Activated gamma-delta T cell treated with Interleukin-2 at 50 U/mL for 16 hours (primary cell): ENCODE measurements at places on chromosomes 12 and 14.

GRCh38 chr12:11500188-11500860 is 105.0 kb upstream of the PRB2 start:
- DNase-seq, result peak; percentile 75

DNA sequence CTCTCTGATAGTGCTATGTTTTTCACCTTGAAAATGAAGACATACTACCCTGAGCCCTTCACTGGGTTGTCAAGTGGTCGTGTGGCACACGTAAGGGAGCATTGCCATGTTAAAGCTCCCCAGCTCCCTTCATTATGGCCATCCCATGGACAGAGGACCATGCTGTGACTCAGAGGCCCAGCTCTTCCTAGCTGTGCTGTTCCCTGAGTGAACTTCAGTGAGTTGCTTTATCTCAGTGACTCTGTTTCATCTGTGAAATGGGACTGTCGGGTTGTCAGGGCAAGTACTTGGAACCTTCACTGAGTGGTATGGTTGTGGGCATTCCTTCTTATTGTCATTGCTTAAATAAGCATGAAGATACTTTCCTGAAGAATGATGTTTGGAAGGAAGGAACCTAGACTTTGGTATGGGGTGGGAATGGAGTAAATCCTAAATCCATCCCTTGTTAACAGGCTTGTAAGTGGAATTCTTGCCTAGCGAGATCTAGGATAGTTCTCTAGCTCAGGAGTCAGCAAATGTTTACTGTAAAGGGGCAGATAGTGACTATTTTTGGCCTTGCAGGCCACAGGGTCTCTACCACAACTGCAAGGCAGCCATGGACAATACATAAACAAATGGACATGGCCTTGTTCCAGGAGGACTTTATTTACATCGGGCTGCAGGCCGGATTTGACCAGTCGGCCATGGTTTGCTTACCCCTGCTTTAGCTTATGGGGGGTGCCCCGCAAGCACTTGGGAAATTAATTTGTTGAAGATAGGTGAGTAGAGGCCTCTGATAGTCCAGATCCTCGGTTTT is 283.5 kb downstream of the ZFP36L1 start:
- no peak for DNase-seq

- no peak for DNase-seq
Measured at GRCh38 chr14:65361920-65362319, 50.6 kb upstream of the FUT8 start.

- DNase-seq, result no peak
Measured at GRCh38 chr12:5227708-5228373, 184.2 kb downstream of the KCNA5 start.

DNA sequence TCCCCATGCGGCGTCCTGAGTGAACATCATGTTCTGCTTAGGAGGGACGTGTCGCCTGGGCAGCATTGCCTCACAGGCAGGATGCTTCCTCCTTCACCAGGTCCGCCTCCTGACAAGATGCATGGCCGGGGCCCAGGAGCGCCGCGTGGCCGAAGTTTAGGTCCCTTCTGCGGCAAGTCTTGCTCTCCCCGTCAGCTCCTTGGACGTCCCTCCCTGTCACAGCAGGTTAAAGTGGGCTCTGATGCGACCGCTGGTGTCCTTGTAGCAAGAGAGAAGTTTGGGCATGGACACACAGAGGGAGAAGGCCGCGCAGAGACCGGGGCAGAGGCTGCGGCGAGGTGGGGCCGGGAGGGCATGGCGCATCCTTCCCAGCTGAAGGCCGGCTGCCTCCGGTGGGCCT is 9.4 kb upstream of the GALNT9 start:
- DNase-seq, result no peak

DNA sequence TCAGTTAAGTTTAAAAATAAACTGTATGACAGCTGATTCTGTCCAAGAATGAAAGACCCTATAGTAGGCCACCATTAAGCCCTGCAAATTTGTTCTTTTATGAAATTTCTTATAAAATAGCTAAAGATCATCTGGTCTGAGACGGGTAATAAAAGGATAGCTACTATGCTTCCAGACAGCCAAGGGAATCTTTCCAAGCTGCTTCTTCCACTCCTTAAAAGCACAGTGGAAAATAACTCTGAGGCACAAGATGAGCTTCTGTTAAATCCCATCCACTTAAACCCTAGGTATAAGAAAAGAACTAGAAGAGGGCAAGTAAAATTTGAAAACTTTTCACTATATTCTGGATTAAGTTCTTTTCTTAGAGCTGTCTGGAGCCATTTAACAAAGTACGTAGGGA is 194.3 kb downstream of the CAPZA3 start:
- DNase-seq, result no peak

DNA sequence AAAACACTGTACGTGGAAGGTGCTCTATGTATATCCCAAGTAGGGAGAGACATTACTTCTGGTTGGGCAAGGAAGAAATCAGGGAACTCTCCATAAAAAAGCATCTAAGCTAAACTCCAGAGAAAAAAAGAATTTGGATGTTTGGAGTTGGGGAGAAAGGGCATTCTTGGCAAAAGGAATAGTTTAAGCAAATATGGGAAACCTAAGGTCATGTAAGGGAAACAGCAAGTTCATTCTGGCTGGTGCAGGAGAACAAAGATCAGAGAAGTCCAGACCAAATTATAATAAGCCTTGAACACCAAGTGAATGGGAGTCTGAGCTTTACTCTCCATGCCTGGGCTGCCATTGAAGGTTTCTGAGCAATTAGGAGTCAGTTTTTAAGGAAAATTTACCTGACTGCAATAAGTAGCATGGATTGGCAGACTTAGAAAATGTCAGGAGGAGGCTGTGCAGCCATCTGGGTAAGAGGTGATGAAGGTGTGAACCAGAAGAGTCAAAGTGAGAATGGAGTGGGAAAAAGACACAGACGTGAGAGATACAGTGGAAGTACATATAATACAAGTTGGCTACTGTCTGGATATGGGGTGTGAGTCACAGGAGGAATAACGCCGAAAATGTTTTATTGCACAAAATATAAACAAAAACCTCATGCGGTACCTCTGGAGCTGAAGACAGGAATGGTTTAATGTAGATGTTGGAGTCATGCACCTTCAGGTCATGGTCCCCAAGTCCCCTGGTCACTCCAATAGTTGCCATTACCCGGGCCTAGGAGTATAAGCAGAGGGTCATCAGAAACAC is 222.6 kb downstream of the MON2 start:
- DNase-seq, result no peak

DNA sequence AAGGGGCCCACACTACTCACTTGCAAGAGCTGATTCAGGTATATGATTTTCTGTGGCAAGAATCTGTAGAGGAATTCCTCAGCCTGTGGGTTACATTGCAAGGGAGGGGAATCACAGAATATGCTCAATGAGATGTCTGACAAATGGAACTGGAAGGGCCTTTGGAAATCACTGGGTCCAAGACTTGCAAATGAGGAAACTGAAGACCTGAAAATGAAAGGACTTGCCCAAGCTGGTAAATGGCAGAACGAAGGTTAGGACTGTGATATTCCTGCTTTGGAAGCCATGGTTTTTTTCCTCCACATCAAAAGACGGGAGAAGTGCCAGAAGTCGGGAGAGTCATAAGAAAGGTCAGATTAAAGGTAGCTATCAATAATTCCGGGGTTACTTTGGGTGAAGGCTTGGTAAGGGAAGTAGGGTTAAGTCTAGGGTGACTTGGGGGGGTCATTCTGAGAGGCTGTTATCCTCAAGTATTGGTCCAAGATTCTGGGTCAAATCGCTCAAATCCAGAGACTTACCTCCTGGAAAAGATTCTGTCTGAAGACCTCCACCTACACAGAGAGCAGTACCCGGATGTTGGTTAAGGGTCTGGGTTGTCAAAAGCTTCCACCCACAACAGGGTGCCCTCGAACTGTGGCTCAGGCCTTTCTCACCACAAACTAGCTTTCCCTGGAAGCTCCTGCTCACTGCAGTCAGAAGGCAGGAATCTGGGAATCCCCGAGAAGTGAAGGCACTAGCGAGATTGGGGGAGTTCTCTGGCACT is 539 bp downstream of the PSME2 start:
- DNase-seq, result no peak

- DNase-seq, result no peak
Measured at GRCh38 chr12:91555436-91556415, 373.1 kb upstream of the DCN start.

DNA sequence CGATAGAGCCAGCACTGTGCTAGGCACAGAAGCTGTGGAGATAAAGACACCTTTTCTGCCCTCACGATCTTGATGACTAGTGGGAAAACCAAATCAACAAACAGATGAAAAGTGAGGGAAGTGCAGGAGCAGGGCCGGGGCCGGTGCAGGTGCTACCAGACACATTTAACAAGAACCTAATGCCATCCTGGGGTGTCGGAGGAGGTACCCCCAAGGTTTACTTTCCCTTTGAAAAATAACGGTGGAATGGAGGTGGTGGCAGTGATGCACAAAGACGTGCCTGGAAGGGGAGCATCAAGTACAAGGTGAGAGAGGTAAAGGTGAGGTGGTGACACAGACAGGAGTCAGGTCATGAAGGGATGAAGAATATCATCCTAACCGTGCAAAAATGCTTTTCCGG is 22.1 kb downstream of the SLC6A13 start:
- no peak for DNase-seq

GRCh38 chr12:51075390-51075789 is 8.0 kb downstream of the CSRNP2 start:
- DNase-seq, result no peak

DNA sequence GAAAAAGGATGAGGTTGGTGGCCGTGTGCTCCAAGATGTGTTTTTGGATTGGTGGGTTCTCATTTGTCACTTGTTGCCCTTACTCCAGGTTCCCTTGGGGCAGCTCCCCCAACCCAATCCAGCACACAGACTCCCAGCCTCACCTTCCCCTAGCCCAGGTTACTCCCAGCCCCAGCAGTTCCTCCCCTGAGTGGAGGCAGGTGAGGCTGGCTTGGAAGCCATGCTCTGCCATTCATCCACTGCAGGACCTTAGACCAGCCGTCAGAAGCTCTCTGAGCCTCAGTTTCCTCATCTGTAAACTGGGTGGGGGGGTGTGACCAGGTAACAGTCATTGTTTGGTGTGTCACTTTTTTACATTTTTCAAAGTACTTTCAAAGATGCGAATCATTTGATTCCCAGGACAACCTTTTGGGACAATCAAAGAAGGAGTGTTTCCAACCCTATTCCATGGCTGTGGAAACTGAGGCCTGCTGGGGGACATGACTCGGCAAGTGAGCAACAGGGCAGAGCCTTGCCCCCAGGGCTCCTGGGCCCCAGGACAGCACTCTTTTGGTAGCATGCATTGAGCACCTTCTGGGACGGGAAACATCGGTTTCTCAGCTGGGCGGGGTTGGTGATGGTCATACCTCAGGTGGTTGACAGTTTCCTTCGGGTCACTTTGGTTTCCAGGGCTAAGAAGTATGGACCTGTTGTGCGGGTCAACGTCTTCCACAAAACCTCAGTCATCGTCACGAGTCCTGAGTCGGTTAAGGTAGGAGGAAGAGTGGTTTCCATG is 7.2 kb downstream of the CYP46A1 start:
- DNase-seq, result no peak

GRCh38 chr14:87409393-87409792 is 583.6 kb downstream of the GALC start:
- DNase-seq, result no peak

- DNase-seq, result no peak
Measured at GRCh38 chr12:69978020-69978419, 153.0 kb downstream of the MYRFL start.

GRCh38 chr12:12427568-12427967 is 70.7 kb downstream of the BORCS5 start:
- no peak for DNase-seq

DNA sequence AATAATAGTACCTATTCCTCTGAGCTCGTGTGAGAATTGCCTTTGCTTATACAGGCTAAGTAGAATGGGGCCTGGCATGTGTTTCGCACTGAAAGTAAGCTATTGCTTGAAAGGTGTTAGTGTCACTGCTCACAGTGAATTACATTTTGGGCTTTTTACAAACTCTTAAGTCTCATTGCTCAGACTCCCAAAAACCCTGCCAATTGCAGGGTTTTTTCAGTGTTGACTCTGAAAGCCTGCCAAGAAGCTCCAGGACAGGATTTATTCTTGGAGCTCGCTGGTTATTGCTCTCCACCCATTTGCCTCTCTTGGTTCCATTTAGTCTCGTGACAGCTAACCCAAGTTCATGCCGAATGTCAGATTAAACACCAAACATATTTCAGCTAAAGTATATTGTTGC is 39.8 kb downstream of the NOPCHAP1 start:
- no peak for DNase-seq

DNA sequence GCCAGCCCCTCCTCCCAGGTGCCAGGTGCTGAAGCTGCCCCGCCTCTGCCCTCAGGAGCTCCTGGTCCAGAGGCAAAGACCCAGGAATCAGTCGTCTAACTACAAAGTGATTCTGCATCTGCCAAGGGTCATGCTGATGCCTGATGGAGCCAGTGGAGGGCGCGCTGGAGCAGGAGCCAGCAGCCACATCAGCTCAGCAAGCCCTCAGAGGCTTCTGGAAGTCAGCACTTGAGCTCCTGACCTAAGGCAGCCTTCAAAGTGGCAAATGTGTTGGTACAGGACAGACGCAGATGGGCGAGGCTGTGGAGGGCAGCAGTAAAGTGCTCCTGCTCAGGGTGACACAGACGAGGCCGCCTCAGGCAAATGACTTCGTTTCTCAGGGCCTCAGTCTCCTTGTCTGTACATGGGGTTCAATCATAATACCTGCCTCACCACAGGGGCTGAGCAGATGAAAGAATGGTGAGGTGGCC is 10.9 kb downstream of the C12orf43 start:
- DNase-seq, result peak; percentile 10

- no peak for DNase-seq
Measured at GRCh38 chr12:54956322-54956721, 28.2 kb downstream of the TESPA1 start.

DNA sequence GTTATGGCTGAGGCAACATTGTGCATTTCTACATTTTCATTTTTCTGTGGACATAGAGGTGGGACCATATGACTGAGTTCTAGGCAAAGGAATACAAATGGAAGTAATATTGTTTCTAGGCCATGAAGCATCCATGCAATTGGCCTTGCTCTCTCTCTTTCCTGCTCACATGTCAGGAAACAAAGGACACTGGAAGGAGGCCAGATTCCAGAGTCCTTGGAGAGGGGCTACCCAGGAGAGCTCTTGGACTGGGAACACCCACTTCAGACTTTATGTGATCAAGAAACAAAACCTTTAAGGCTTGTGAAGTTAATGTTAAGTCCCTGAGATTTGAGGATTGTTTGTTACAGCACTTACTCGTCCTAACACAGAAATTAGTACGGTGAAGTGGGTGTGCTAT is 32.8 kb downstream of the PDZRN4 start:
- DNase-seq, result no peak

DNA sequence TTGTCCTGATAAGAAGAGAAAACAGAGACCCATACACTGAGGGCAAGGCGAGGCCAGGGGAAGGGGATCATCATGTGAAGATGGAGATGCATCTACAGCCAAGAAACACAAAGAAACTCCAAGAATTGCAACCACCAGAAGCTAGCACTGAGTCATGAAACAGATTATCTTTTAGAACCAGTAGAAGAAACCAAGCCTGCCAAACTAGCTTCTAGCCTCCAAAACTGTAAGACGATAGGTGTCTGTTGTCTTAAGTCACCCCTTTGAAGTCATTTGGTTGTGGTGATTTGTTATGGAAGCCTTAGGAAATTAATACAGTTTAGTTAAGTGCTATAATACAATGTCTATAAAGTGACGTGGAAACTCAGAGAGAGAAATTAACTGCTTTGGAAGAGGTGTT is 15.4 kb downstream of the KCNC2 start:
- no peak for DNase-seq

- no peak for DNase-seq
Measured at GRCh38 chr12:60174941-60175340, 579.1 kb downstream of the SLC16A7 start.
